ENCODE measurements at places on chromosomes 6 and 20.

DNA sequence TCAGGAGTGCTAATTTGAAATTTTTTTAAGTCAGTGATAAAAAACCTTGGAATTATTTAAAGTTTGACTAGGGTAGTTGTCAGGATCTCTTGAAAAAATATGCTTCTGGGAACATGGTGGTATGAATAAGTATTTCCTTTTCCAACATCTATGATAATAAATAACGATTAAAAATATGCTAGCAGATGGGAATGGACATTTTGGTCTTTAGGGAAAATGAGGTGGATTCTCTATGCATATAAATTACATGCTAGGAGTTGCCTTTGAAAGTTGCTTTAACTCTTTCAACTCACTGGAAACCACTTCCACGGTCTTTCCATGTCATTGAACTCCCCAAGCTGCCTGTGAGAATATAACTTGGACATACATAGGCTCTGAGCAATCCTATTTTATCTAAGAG, 731.5 kb upstream of the MARCKS start:
- no peak for DNase-seq

DNA sequence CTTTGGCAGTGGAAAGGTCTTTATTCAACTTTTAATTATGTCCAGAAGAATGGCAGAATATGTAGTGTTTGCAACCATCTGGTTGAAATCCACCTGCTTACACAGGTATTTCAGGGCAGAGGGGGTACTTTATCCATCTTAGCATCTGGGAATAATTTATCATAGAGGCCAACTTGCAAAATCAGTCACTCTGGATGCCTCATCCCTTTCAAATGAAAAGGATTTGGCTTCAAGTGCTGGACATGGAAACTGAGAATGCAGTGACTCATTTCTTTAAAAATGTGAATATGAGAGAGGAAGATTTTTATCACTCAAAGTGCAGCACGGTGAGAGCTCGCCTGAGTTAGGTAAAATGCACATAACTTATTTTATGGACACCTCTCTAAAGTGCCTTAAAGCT, 758.3 kb downstream of the KIF16B start:
- DNase-seq = no peak

DNA sequence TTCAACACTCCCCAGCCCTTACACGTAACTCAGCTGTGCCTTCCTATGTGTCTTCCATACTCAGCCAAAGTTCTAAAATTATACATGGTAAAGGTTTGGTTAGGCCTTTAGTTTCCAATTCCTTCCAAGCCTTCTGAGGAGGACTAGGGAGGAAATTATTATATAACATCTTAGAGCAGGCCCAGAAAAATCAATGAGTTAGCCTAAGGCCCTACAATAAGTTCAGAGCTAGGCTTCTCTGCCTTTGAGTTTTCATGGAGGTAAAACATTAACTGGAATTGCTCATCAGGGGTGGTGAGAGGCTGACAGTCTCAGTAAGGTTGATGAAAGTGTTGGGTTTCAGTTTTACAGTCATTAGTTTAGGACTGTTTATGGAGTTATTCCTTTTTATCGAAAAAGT, 286.0 kb downstream of the ADGB start:
- no peak for DNase-seq

- DNase-seq = no peak
These were observed 128.9 kb upstream of the BEND3 start for GRCh38 chr6:107244082-107244741.

DNA sequence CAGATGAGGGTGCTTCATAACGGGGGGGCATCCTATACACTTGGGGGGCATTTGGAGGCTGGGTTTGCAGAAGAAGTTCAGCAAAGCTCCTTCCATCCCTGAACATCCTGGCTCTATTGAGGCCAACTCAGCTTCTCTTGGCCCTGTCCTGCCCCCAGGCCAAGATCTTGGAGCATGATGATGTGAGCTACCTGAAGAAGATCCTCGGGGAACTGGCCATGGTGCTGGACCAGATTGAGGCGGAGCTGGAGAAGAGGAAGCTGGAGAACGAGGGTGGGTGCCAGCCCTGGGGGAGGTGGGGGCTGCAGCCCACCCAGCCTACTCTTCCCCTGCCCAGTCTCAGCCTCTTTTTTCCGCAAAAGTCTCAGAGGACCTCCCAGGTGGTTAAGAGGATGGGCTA, 17.2 kb downstream of the GDAP1L1 start:
- no peak for DNase-seq

DNA sequence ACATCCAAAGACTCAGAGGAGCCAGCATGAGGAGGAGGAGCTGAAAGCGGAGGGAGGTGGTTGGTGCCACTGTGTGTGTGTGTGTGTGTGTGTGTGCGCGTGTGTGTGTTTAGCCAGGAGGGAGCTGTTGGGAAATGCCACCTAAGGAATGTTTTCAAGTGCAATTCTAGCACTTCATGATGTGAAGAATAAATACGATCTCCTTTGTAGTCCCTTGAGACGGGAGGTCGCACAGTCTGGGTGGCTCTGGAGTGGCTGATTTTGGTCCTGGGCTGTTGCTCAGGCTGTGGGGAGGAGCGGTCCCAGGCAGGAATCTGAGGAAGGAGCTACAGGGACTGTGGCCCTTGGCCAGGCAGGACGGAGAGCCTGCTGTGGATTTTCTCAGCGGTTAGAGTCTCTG, 93.7 kb downstream of the PPP1R14C start:
- DNase-seq = no peak

DNA sequence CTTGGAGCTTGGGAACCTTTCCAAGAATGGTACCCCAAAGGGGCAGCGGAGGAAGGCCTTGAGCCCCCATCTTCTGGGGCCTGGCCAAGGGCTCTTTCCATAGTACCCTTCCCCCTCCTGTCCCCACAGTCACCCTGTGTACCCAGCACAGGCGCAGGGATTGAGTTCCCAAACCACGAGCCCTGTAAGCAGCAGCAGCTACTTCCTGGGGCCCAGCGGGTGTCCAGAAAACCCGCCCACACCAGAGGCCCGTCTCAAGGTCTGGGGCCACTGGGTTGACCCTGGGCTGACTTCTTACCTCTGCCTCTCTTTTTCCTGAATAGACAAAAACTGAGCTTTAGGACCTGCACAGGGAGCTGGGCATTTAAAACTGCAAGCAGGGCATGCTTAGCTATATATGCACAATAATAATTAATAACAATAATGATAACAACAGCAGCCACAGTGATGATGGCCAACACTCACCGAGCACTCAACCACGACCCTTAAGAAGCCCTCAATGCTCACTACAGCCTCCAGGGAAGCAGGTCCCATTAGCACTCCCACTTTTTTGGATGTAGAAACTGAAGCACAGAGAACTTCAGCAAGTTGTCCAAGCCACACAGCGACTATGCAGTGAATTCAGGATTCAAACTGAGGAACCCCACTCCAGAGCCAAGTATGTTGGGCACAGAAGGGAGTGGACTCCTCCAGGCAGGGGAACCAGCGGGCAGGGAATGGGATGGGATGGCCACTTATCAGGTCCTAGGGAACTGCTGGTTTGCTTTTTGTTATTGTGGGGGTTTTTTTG, 14.5 kb downstream of the NOL4L start:
- no peak for DNase-seq

DNA sequence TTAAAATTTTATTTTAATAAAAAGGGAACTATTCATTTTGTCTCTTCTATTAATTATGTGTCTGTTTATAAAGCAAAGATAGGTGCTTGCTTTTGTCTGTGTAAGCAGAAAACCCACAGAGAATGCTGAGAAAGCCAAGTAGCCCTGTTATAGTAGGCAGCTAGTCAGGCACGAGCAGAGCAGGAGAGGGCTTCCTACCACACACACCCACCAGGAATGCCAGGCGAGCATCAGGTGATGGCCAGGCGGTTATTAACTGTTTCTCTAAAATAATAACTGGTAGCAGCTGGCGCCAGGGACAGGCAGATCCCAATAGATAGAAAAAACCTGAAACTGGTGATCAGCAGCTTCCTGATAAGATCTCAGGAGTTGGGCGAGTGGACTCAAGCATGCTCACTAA, 15.7 kb downstream of the C6orf15 start:
- DNase-seq = no peak

DNA sequence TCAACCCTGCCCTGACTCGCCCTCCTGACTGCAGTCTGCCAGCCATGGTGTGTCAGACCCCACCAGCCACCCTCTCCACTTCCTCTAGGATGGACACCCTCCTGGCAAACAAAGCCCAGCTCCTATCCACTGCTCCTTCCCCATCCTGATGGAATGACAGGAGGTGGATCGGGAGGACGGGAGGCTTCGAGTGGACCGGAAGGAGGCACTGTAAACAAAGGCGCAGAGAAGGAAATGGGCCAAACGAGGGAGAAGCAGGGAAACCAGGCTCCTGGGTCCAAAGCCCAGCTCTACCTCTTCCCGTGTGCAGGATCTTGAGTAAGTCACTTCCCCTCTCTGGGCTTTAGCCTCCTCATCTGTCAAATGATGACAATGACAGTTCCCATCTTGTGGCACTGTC, 40.2 kb downstream of the BPIFB1 start:
- DNase-seq = no peak

DNA sequence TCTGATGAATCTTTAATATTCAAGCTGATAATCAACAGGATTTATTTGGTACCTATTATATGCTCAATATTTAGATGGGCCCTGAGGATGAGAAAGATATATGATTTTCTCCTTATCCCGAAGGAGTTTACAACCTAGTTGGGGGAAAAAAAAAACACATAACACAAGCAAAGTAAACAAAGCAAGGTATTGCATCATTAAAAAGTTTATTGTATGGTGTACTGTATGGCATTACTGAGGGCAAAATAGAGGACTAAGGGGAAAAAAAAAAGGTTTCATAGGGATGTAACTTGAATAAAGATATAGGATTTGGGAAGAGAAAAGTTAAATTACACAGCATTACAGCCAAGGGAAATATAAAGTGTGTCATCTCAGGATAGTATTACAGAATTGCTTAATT, 574.7 kb downstream of the TBC1D32 start:
- DNase-seq = no peak

- no peak for DNase-seq
These were observed 16.1 kb upstream of the PLG start for GRCh38 chr6:160685762-160686450.

- no peak for DNase-seq
These were observed 7.7 kb downstream of the PSMB1 start for GRCh38 chr6:170545405-170545804.

DNA sequence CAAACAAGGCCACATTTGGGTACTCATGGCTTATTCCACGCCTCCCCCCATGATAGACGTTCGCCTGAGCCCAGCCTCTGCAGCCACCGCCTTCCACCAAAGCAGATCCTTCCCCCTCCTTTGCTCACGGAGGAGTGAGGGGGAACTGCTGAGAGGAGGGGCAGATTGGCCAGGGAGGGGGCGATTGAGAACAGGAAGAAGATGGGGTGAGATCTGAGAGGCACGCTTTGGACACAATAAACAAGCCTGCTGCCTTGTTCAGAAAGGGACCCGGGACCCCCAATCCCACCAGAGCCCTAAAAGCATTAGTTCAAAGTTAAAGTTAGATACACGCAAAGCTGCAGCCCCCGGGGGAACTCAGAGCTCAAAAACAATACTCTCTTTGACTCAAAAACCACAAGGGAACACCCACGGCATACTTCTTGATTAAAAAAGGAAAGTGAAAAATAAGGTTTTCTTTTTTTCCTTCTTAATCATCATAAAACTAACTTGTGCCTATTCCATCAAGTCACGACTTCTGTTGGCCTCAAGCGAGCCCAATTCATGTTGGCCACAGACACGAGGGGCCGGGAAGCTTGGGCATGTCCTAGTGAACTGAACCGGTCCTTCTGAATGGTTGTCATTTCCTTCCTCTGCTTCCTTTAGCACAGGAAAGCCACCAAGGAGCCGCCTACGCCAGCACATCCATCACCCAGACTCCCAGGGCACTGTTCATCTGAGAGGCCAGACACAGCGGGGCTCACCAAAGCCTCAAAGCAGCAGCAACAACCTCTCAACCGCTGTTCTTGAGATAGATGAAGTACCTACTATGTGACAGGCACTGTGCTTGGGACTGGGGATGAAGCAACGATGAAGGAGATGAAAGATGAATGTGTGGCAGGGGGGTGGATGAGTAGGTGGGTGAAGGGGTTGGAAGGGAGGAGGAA, 44.7 kb downstream of the NFATC2 start:
- DNase-seq = peak; percentile 78

- DNase-seq = no peak
These were observed 311.3 kb upstream of the CNR1 start for GRCh38 chr6:88477413-88477812.

DNA sequence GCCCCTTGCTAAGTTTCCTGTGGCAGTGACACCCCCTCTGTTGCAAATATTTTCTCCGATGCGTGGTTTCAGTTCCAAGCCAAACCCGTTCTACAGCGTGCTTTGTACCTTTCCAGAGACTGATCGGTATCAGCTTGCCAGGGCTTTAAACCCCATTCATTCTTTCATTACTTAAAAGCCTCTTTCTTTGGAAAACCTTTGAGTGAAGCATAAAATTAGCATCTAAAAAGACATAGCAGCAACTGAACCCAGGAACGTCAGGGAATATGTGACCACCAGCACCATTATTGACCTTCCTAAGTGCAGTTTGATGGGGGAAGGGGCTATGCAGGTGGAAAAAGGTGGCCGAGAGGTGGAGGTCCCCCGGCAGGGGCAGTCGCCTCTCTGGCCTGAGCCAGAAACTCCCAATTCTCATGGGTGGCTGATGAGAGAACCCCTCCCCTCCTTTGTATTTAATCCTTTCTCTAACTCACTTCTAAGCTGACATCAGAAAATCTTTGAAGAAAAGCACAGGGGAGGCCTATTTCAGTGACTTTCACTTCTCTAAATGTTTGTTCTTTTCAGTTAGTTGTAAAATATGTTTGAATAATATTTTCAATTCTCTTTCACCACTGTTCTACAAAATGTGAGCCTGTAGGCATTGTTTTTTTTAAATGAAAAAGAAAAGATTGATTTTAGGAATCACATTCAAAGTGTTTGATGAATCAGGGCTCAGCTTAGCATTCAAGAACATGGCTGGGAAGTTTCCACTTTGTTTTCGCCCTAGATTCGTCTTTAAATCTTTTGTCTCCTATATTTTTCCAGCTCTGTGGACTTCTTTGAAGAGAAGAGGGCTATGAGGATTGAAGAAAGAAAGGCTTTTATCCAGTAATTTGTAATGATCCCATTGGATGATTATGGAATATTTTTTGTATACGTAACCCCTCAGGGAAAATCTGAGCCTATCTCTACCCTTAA, 89.2 kb downstream of the RSPH3 start:
- peak; percentile 48 for DNase-seq

GRCh38 chr20:36506253-36506652, 35.1 kb upstream of the MYL9 start:
- DNase-seq = no peak

DNA sequence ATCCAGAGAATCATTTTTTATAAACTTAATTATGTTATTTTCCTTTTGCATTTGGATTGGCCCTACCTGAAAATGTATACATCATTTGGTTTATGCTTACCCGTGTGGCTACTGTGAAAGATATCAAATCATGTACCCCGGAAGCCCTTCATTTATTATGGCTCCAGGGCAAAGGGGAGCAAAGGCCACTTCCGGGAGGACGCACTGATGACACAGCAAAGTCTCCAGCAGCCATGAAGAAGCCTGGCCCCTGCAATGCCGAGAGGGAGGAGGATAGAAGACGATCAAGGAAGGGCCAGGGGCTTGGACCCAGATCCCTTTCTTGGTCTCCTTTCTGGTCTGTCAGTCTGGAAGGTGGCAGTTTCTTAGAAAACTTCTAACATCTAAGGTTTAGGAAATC, 380.3 kb upstream of the AGPAT4 start:
- no peak for DNase-seq
